ENCODE measurements at places on chromosomes 1 and 21.

GRCh38 chr1:231613419-231614349, 12.9 kb upstream of the DISC1 start:
- DNase-seq: no peak

- DNase-seq: no peak
Observed at GRCh38 chr1:21924503-21925005, 12.6 kb downstream of the HSPG2 start.

DNA sequence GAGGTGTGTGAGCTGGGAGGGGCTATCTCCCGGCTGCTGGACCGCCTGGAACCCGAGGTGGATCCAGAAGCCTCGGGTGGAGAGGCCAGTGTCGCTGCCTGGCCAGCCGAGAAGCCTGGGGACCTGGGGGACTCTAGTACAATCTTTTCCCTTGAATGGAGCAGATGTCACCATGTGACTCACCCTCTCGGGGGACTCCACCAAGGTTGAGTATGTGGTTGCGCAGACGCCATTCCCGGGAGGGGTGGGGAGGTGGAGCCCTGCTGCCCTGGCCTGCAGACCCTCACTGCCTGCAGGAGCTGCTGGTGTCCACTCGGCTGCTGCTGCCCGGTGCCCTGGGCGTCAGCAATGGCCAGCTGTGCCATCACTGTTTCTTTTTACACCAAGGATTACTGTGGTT, 40.3 kb downstream of the TP73 start:
- DNase-seq: peak; percentile 50

DNA sequence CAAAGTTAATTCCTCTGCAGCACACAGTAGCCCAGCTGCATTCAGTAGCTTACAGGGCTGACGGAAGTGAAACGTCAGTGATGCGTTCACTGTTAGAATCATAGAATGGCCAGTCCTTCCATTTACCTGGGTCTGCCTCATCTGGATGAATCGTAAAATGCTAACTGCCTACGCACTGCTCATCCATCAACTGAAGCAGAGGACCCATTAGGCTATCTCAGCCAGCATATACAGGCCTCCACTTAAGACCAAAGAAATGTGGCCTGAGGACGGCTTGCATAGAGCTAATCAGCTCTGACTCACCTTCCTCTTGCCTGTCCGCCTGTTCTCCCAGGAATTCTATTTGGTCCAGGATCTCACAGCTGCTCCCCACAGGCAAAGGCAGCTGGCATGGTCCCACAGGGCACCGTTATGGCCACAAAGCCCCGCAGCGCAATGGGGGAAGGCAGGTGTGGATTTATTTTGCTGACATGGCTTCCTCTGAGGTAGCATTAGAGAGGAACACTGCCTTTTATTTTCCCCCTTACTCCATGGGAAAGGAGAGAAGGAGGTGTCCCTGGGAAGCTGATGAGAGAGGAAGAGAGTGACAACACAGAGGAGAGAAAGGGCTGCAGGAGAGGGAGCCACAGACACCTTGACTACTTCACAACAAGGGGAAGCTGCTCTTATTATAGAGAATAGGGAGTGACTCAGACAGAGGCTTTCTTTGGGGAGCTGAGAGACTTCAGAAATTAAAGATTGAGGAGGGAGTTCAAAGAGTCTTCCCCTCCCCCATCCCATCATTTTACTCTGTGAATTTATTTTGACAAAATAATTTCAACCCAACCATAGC, 177.6 kb downstream of the HHIPL2 start:
- DNase-seq: no peak

GRCh38 chr1:34060901-34061415, 104.1 kb downstream of the CSMD2 start:
- no peak for DNase-seq

DNA sequence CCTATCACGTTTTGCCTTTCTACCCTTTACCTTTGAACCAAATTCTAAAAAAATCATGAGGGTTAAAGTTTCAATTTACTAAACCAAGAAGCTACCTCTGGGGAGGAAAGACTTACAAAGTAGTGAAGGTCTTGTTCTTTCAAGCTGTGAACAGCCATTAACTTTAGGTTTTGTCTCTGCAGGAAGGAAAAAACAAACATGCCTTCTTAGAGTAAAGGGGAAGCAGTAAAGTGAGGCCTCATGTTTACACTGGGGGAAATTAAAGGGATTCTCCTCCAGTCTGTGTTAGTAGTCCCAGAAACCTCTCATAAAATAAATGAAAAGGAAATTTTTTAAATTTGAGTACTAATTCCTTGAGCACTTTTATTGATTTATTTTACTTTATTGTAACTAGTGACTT, 780.2 kb upstream of the ADGRL2 start:
- DNase-seq: no peak

DNA sequence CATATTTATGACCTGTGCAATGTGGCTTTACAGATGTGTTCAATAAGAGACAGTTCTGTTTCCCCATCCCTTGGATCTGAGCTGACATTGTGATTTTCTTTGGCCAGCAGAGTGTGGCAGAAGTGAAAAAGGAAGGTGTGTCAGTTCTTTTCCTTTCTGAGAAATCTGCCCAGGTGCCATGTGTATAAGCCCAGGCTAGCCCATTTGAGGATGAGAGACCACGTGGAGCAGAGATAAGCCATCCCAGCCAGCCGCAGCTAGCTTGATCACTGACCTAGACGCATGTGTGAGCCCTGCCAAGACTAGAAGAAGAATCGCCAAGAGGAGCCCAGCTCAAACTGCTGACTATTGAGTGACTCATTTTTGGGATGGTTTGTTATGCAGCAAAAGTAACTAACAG, 127.8 kb downstream of the KCNJ6 start:
- no peak for DNase-seq

GRCh38 chr1:78673120-78673519, 23.5 kb downstream of the IFI44 start:
- DNase-seq: no peak

DNA sequence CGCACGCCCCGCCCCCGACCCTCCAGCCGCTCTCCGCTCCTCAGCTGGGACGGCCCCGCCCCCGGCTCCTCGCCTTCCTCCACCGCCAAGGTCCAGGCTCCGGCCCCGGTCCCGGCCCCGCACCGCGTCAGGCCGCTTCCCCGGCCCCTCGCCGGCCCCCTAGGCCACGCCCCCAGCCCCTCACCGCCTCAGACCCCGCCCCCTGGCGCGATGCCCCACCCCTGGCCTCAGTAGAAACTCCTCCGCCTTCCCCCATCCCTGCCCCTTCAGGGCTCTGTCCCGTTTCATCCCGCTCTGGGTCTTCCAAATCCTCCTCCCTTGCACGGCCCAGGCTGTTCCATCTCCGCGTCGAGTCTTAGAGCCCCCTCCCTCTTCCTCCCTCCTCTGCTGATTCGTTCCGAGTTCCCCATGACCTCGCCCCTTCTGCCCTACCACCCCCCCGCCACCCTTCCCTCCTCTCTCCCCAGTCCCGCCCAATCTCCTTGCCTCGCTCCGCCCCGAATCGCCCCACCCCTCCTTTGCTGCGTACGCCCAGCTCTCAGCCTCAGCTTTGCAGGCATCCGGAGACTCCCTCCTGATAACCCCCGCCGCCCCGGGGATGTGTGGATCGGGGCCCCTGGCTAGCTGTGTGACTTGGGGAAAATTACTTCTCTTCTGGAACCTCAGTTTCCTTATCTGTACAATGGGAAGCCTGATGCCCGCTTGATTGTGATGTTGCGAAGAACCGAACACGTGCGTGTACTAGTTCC, 448 bp upstream of the ASAP3 start:
- peak; percentile 68 for DNase-seq

DNA sequence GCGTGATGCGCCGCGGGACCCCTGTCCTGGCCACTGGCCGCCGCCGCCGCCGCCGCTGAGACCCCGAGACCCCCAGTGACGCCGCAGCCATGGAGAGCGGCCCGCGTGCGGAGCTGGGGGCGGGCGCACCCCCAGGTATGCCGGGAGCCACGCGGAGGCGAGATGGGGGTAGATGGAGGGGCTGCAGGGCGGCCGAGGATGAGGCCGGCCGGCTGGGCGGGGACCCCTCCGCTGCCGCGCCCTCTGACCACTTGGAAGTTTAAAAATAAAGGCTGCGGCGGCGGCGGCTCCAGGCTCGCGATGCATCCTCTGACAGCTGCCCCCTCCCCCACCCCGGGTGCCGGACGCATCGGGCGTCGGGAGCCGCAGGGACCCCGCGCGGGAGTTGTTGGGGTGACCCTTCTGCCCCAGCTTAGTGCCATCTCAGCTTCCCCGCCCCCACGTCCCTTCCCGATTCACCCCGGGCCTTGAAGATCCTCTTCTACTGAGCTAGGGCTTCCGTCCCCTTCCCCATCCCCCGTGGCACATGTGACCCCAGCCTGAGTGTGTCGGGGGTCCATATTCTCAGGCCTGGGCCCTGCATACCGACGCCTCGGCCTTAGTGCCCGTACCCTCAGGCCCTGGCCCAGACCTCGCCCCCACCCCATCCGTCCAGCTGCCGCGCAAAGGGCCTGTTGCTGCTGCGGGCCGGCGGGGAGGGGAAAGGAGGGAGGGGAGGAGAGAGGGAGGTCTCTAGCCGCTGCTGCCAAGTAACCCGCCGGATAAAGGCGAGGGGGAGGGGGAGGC, 562 bp downstream of the MAP7D1 start:
- peak; percentile 18 for DNase-seq

DNA sequence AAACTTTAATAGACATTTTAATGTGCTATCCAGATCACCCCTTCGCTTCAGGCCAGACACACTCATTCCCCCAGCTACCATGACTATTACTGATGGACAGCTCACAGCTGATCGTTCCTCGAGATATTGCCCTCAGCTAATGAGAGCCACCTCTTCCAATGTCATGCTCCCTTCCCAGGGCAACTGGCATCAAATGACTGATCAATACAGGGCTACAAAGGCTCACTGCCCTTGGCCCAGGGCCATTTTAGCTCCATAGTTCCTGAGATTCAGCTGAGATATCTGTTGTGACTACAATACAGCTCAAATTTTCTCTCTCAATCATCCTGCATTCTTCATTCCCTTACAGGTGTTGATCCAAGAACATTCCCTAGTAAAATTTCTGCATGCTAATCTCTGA, 104.5 kb upstream of the PKN2 start:
- DNase-seq: no peak

GRCh38 chr1:219783605-219784235, 144.6 kb downstream of the SLC30A10 start:
- no peak for DNase-seq

GRCh38 chr1:150168960-150169601, 19.4 kb downstream of the PLEKHO1 start:
- DNase-seq: peak; percentile 31

GRCh38 chr1:231776757-231777062, 150.1 kb downstream of the DISC1 start:
- no peak for DNase-seq

- no peak for DNase-seq
Observed at GRCh38 chr1:155242805-155243358, 12.4 kb downstream of the ENTREP3 start.

DNA sequence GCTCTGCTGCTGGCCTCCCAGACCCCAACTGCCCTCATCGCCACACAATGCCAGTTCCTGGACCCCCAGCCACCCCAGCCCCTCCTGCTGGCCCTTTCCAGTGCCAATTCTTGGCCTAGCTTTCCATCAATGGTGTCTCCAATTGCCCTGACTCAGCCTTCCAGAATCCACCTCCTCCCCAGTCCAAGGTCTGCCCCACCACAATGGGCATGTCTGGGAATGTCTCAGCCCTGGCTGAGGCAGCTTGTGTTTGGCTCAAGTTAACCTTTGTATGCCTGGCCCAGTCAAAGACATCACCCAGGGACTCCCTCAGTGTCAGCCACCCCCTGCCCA, 16.4 kb downstream of the ALDH4A1 start:
- no peak for DNase-seq

DNA sequence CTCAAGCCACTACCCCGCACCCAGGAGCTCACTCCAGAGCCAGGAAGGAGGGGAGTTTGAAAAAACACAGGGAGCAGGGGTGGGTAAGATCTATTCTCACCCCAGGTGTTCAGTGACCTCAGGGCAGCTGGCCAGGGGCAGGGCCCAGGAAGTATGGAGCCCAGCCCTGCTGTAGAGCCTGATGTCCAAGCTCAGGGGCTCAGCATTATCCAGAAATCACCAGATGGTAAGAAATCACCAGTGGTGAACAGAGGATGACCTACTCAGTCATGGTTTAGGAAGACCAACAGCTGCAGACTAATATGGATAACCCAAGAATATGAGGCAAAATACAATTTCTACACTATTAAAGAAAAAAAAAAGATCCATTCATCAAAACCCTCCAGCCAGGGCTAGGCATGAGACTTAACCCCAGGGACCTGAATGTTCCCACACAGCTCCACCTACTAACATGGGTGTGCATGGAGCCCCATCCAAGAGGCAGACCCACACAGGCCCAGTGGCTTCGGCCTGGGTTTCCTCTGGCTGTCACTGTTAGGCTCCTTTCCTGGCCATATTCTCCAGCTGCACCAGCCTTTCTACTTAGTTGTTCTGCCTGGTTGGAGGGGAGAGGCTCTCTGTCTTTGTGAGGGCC, 67.6 kb downstream of the KCNN3 start:
- no peak for DNase-seq

Measured in NCI-H1694 treated with DMSO at 0.1 percent for 48 hours (cell line).